Activated T-helper 2 cell treated with anti-CD3 and anti-CD28 coated beads, Interferon-gamma antibody, Interleukin-2, Interleukin-4, amounts not matched to agents 10 μg/mL and 5 μg/mL and 100 μg/mL, durations not matched to agents 14 hours and 24 hours and 36 hours (primary cell): ENCODE measurements at places on chromosomes 5 and 9. TPM values are rescaled to one million over a fixed set of nuclear protein-coding genes. Genes with fewer than 3 reads are reported as not detected.

DNA sequence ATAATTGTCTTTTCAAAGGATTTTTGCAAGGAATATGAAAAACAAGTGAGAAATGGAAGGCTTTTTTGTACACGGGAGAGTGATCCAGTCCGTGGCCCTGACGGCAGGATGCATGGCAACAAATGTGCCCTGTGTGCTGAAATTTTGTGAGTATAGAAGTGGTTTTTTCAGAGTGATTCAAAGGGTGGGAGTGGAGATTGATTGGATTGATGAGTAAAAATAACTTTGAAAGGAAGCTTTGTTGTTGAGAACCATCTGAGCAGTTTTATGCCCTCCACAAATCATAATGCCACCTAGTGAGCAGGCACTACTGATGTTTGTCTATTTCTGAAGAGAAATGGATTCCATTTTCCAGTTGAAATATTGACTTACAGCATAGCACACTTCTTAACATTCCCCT lies 30.6 kb downstream of the SPINK5 start:
- no peak for DNase-seq

- no peak for DNase-seq
These were observed 20.3 kb downstream of the QSOX2 start for GRCh38 chr9:136225366-136225747.

DNA sequence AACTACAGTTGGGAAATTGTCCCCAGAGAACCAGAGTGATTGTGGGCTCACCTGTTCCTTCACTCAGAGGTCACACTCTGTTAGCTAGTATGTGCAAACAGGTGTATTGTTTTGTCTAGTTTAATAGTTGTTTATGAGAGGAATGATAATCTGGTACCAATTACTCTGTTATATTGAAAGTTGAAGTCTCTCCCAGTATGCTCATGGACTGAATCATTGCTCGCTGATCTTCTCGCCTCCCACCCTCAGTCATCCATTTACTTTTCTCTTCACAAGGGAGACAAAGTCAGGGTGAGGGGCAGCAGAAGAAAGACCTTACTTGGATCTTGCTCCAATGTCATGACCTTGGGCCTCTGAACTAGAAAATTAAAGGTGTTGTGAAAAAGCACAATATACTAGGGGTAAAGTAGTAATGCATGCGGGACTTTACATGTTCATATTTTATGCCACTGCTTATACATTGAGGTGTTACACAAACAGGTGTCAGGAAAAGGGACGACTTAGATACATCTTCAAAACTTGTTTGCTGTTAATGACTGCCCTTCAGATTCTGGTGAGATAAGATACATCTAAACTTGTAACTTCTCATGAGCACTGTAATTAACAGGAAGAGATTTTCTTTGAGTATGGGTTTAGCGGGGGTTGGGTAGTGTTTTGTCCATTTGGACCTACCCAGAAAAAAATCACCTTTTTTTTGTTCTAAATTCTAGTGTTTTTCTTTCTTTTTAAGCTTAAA lies 36.9 kb downstream of the LNPEP start:
- no peak for DNase-seq

DNA sequence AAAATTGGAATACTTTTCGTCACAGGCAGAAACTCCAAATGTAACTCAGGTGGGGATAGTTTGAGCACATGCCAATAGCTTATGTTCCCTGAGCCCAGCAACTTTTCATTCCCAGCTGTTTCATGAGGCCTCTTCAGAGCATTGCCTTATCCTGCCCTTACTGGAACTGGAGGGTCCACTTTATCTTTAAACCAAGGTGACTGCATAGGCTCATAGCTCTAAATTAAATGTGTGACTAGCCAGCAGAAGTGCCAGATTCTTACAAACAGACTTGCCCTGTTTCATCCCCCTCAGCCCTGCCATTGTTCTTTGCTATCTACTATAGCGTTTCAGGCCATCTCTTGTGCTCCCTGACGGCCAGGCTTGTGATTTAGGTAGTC lies 8.1 kb upstream of the LCP2 start:
- DNase-seq = no peak

Gene AGGF1
- 25.6 and 28.2 TPM in 2 replicates for total RNA-seq
